ENCODE measurements at places on chromosomes 3 and 15. TPM values are rescaled to one million over a fixed set of nuclear protein-coding genes. Genes with fewer than 3 reads are reported as not detected.

DNA sequence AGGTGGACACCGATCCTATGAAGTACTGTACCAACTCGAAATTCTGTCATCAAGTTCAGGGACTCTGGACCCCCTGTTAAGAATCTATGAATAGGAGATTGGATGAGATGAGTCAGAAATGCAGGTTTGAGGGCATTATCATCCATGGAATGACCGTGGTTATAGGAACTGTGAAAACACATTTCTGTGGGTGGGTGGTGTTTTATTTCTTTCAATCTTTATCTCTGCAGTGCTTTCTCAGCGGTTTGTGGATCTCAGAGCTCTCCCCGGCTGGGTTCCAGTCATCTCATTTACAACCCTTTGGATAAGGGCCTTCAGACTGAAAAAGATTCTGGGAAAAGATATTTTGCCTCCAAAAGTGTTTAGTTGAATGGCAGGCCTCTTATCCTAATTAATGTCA, 5.4 kb upstream of the ABHD17C start:
- no peak for DNase-seq

GRCh38 chr3:175325440-175325839, 466.3 kb downstream of the NAALADL2 start:
- no peak for DNase-seq

PLA2G4D gene
- not detected for total RNA-seq

CA12 gene
- 0.32 TPM for total RNA-seq

DUOXA1 gene
- total RNA-seq = 0.19 TPM
